ENCODE measurements at places on chromosomes 11 and 22. TPM values are rescaled to one million over a fixed set of nuclear protein-coding genes. Genes with fewer than 3 reads are reported as not detected.

The FERMT3 gene
- total RNA-seq: 124 TPM

The CREBZF gene
- total RNA-seq: 46.1 TPM

The TECTA gene
- total RNA-seq: 0.40 TPM

The TLCD5 gene
- 8.8 TPM for total RNA-seq
